ENCODE measurements at places on chromosomes 1 and 21.

GRCh38 chr1:170823120-170823519 is 112.2 kb upstream of the MROH9 start:
- DNase-seq = no peak

GRCh38 chr21:34858559-34858958 is 189.8 kb downstream of the CLIC6 start:
- DNase-seq = no peak

- DNase-seq = no peak
Measured at GRCh38 chr1:23997812-23998211, 17.7 kb upstream of the SRSF10 start.

GRCh38 chr21:31781737-31782136 is 49.8 kb upstream of the SCAF4 start:
- no peak for DNase-seq

DNA sequence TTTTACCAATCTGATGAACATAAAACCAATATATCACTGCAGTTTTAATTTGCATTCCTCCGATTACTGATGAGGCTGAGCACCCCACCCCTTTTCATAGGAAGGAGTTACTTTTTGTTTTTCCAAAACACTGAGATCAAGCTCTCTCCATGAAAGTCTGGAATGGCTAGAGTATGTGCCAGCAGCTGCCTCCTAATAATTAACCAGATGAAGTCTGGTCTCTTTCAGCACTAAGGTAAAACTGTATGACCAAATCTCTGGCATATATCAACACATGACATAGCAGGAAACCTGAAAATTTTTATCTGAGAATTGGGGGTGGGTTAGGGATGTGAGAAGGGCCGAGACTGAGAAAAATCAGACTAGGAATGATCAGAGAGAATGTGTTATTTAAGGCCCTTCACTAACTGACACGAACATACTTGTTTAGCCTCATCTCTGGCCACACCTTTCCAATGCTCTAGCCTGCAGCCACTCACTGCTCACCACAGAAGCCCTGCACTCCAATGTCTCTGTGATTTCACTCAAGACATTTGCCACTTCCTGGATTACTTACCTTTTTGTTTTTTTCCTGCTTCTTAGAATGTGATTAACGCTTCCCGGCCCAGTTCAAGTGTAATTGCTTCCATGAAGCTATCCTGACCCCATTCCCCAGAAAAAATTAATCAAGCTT is 34.7 kb downstream of the WASF2 start:
- no peak for DNase-seq
